Stimulated activated CD4-positive, alpha-beta T cell treated with anti-CD3 and anti-CD28 coated beads, TNF-alpha, amount 100 ng/mL, for 1 hour (primary cell): ENCODE measurements at places on chromosomes 11 and 22.

- DNase-seq: no peak
Observed at GRCh38 chr22:25569983-25570382, 5.5 kb downstream of the GRK3 start.

- no peak for DNase-seq
Observed at GRCh38 chr11:102244681-102245409, 72.4 kb upstream of the BIRC3 start.

- no peak for DNase-seq
Observed at GRCh38 chr11:117315285-117316196, 515 bp downstream of the BACE1 start.

DNA sequence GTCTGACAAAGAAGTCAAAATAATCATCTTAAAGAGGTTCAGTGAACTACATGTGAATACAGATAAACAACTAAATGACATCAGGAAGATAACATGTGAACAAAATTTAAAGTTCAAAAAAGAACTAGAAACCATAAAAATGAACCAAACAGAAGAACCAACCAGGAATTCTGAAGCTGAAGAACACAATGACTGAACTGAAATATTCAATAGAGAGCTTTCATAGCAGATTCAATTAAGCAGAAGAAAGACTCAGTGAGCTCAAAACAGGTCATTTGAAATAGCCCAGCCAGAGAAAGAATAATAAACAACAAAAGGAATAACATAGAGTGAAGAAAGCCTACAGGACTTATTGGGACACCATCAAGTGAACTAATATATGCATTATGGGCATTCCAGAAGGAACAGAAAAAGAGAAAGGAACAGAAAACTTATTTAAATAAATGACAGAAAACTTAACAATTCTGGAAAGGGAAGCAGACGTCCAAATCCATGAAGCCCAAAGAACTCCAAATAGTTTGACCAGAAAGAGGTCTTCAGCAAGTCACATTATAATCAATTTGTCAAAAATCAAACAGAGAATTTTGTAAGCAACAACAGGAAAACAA is 11.0 kb upstream of the SLC36A4 start:
- no peak for DNase-seq

DNA sequence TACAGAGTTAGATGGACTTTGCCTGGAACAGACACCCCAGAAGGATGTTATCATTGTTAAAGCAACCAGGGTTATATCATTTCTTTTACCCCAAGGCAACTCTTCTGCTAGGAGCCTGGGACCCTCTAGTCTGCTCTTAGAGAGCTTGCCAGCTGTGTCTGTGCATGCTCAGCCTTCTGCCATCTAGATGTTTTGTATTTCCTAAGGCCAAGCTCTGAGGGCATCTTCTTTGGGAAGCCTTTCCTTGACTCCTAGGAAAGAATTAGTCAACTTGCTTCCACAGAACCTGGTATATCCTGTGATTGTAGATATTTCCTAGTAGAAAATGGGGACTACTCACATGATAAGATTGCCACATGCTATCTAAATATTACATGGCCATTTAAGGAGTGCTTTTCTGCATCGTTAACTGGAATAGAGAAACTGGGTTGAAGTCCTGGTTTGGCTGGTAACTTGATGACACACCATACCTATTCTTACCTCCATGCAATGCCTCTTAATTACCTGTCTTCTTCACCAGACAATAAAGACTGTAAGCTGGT is 87.6 kb downstream of the STIM1 start:
- no peak for DNase-seq

- no peak for DNase-seq
Observed at GRCh38 chr11:64238999-64239398, 1.9 kb upstream of the FKBP2 start.

DNA sequence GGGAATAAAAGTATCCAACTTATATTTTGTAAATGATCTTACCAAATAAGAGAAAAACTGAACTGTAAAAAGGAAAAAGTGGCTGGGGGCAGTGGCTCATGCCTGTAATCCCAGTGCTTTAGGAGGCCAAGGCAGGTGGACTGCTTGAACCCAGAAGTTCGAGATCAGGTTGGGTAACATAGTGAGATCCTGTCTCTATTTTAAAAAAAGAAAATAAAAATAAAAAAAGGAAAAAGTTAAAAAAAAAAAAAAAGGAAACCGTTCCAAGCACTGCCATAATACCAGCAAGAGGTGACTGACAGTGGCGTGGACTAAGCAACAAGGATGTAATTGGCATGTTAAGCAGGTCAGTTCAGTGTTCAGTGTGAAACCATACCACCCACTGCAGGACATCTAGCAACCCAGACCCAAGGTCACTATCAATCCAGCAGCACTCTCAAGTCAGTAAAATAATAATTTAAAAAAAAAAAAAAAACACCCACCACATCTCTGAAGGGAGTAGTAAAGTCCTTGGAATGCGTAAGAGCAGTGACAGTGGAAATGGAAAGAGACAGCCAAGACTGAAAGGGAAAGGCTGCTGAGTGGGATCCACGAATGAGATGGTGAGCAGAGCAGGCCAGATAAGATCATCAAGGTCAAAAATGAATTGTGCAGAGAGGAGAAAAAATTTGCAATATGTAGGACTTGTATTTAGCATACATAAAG is 43.6 kb downstream of the MAPK1 start:
- no peak for DNase-seq

DNA sequence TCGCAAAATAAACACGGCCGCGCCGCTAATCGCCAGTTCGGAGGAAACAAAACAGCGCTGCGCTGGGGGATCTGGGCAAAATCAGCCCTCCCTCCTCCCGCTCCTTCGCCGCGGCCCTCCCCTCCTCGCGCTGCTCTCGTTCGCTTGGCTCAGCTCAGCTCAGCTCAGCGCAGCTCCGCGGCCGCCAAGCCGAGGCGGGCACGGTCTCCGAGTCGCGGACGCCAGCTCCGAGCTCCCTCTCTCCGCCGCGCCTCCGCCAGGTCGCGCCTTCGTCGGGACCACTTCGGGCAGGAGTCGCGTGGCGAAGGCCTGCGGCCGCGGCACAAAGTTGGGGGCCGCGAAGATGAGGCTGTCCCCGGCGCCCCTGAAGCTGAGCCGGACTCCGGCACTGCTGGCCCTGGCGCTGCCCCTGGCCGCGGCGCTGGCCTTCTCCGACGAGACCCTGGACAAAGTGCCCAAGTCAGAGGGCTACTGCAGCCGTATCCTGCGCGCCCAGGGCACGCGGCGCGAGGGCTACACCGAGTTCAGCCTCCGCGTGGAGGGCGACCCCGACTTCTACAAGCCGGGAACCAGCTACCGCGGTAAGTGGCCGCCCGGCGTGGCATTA is at the start of gene SPON1:
Gene SPON1, plus strand, starts transcription at position 162 of the 607 bp plus-strand sequence. Its CDS starts 182 bp downstream, at position 344.
- DNase-seq: no peak

DNA sequence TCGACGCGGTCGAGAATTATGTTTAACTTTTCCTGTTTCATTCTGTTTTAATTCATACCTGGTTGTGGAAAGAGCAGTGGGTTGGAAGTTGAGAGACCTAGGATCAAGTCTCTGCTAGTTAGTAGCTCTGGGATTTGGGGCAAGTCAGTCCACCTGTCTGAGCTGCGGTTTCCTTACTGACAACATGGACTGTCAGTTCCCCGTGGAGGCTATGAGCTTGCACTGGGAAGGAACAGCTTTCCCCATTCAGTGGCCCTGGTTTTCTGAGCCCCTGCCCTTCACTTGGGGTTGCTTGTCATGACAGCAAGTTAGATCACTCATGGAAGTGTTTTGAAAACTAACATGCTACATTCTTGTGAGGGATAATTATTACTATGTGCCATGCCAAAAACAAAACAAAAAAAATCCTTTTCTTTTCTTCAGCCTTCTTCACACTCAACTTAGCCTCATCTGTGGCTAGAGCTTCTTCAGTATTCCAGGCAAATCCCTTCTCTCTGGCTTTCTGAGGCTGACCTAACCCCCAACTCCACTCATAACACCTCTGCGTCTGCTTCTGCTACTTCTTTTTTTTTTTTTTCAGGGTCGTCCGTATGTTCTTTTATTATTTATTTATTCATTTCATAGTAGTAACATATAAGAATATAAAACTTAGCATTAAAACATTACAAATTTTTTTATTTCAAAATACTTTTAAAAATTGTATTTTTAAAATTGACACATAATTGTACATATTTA is 43.0 kb upstream of the ZBED5 start:
- no peak for DNase-seq

DNA sequence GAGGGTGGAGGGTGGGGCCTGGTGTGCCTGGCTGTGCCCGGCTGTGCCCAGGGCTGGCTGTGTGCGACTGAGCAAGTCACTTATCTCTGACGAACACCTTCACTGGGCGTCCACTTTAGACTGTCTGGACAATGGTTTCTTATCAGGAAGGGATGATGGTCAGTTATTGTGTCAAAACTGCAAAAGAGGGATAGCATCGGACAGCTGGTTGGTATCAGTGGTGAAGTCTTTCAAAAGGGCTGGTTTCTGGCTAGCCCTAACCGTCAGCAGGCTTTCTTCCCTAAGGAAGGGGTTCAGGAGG is 4.1 kb upstream of the MGAT3 start:
- no peak for DNase-seq

DNA sequence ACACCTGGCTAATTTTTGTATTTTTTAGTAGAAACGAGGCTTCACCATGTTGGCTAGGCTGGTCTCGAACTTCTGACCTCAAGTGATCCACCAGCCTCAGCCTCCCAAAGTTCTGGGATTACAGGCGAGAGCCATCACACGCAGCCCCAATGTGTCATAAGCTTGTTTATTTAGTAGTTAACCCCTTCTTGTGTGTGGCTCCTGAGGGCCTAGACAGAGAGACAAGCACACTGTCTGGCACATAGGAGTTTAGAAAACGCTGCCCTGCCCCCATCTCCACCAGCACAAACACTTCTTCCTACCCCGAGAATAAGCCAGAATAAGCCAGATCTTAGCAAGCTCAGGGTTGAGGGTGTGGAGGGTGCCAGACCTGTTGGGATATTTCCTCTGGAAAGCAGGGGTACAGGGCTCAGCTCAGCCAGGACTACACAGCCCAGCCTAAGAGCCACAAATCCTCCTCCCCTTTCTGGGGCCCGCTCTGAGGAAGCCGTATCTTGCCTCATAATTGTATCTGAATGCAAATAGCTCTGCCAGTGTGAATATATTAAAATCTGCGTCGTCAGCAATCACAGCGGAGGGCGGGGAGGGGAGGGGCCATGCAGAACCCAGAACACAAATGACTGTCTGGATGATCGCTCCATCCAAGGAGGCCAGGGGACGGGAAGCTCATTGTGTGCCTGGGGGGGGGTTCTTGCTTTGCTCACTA is 247.3 kb downstream of the MN1 start:
- no peak for DNase-seq

GRCh38 chr11:27012234-27012921 is 18.5 kb downstream of the FIBIN start:
- no peak for DNase-seq

- no peak for DNase-seq
Observed at GRCh38 chr11:45881708-45882368, 3.6 kb upstream of the MAPK8IP1 start.
